ENCODE measurements at places on chromosomes 12 and 14.

GRCh38 chr12:99444859-99445316, 202.7 kb upstream of the GARIN6 start:
- no peak for DNase-seq

- peak; percentile 65 for DNase-seq
Observed at GRCh38 chr12:53701518-53702264, 25.6 kb downstream of the CALCOCO1 start.

GRCh38 chr12:81617915-81618314, 141.2 kb downstream of the PPFIA2 start:
- DNase-seq: no peak

DNA sequence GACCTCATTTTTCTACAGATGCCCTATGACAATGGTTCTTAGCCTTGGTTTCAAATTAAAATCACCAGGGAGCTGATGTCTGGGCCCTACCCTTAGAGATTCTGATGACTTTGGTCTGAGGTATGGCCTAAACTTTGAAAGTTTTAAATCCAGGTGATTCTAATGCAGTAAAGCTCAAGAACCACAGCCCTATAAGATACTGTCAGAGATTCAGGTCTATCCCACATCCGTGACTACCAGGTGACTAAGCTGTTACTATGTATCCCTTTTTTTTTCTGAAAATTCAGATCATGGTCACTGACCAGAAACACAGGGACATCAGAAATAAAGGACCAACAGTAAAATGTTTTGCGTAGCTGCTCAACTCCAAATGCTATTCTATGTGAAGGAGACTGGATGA, 148.8 kb upstream of the BMP4 start:
- no peak for DNase-seq

- DNase-seq: no peak
Observed at GRCh38 chr12:12546314-12546772, 16.3 kb downstream of the DUSP16 start.

DNA sequence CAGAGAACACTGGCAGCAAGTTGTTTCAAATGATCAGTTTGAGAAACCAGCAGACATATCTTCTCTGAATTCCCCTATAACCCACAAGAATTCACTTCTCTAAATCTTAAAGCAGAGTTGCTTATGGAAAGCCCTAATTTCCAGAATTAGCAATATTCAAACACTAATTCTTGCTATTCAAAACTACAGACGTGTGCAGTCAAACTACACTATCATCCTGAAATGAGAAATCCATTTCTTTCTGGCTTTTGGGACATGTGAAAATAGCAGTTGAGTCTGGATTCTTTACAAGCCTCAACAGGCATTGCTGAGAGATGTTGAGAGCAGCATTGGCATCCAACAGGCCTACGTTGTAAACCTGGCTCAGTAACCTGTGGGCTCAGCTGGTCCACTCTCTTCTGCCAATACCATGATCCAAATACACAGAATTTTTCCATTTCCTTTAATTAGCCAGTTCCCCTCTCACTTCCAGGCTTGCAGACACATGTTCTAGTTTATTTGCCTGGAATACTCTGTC, 74.6 kb upstream of the TMTC1 start:
- no peak for DNase-seq

GRCh38 chr14:30751646-30752416, 122.5 kb upstream of the COCH start:
- no peak for DNase-seq

DNA sequence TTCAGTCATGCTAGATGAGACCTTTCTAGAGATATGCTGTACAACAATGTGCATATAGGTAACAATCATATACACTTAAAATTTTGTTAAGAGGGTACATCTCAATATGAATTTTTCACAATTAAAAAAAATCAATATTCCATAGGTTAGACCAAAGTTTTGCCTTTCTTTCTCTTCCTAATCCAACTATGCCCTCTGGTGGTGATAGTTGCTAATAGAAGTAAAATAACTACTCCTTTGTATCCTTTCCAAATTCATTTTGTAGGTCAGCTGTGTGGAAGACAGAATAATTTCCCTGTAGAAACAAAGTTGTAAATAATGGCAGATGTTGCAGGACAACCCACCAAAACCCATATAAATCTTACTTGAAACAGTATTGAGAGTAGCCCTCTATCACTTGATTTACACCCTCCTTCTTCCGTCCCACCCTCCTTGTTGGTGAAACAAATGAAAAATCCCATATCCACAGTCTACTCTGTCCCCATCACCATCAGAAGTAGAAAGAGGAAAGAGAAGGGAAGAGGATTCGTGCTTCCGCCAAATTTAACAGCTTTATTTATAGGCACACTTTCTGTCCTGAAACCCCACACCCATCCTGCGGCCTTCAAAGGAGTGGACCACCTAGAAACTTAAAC, 34.2 kb upstream of the KICS2 start:
- DNase-seq: no peak

DNA sequence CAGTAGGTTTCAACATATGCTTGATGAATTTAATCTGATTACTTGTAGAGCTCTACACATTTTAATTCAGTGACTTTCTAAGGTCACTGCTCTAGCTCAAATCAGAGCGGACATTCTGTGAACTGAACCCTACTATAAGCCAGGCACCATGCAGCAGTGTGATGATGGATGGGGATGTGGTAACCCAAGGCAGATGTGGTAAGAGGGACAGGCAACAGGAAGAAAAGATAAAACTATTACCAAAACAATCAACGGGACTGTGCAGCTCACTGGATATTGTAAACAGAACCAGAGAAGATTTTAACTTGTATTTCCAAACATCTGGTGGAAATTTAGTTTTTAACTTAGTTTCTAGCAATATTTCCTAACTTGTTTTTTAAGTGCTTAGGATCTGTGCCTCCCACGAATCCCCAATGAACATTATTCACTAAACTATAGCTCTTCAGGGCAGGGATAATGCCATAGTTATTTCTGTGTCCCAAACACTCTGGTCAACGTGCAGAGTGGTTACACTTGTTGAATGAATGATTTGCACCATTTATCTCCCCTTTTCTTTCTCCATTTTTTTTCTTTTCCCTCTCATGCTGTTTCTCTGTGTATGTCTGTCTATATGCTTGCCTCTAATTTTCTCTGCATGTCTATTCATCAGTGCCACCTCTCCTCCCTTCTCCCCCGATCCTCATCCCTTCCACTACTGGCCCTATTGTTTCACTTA, 3.0 kb downstream of the ERO1A start:
- no peak for DNase-seq

- DNase-seq: no peak
Observed at GRCh38 chr14:31876741-31877140, 200.4 kb upstream of the ARHGAP5 start.

GRCh38 chr12:59904874-59905521, 309.2 kb downstream of the SLC16A7 start:
- no peak for DNase-seq

DNA sequence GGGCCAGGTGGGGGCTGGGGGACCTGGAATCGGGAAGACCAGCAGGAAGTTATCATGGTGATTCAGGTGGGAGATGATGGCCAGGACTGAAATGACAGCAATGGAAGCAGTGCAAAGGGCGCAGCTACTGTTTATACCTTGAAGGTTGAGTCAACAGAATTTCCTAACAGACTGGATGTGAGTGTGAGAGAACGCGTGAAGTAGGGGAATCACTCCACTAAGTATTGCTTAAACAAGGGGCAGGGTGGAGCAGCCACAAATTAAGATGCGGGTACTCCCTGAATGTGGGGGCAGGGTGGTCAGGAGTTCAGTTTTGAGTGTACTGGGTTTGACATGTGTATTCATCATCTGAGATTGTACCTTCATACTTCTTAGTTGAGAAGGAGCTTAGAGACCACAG, 45.1 kb downstream of the MYF5 start:
- DNase-seq: no peak

GRCh38 chr14:28113311-28113710, 653.3 kb upstream of the FOXG1 start:
- DNase-seq: no peak

DNA sequence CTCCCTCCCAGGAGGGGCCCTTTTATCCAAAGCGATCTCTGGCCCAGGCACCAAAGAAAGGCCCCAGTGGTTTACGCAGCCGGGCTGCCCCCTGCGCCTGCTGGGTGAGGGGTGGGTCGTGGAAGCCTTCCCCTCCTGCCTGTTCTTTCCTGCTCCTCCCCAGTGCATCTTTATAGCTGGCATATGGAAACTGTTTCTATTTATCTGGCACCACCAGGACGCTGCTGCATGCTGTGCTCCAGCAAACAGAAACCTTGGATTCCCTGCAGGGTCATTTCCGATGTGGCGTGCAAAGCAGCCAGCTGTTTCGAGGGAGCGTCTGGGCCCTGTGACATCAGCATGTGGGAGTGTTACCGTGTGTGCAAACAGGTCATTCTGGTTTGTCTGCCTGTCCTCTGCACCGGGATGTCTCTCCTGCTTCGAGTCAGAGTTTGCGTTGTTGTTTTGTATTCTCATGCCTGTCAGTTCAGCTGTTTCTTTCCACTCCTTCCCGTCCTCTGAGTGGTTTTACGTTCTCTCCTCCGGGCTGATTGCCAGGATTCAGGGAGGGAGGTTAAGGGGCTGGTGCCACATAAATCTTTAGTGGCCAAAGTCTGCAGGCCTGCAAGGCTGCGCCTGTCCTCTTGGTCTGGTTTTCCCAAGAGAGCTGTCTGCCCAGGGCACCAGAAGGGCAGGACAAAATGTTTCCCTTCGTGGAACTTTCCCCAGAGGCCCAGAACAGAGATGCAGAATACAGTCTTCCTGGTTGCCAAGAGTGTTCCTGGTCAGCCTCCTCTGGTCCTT, 24.6 kb downstream of the TPCN1 start:
- DNase-seq: no peak

DNA sequence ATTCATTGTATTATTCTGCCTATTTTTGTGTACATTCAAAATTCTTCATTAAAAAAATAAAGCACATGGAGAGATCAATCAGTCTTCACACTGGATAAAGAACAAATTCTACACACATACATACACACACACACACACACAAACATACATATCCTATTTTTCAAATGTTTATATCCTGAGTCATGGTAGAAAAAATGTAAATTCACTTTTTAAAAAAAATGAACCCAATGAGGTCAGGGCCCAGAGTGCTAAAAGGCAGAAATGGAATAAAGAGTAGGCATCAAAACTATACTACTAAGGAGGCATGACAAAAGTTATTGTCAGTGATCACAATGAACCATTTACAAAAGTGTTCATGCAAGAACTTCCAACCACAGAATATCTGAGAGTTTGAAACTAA, 17.3 kb downstream of the GALC start:
- no peak for DNase-seq

Measured in stimulated activated CD4-positive, alpha-beta T cell treated with anti-CD3 and anti-CD28 coated beads, Interleukin-15, amount 100 ng/mL, for 1 hour (primary cell).